ENCODE measurements at places on chromosomes 16 and 17. TPM values are rescaled to one million over a fixed set of nuclear protein-coding genes. Genes with fewer than 3 reads are reported as not detected.

DNA sequence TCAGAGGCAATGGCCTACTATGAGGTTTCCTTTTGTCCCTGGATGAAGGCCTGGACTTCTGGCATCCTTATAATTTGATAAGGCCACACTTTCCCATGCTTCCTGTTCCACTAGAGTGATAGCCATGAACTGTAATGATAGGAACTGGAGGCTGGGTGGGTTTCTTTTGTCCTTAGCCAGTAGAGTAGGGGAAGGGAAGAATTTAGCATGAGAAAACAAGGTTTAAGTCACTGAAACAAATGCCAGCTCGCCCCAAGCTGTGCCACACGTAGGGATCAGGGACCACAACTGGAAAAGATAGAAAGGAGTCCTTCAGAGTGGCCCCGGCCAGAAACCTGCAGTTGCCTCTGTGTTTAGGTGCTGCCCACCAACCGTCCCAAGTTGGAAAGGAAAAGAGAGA lies 80.9 kb upstream of the C17orf78 start:
- DNase-seq, result no peak

- DNase-seq, result no peak
These were observed 777 bp upstream of the MOSMO start for GRCh38 chr16:22007159-22007508.

DNA sequence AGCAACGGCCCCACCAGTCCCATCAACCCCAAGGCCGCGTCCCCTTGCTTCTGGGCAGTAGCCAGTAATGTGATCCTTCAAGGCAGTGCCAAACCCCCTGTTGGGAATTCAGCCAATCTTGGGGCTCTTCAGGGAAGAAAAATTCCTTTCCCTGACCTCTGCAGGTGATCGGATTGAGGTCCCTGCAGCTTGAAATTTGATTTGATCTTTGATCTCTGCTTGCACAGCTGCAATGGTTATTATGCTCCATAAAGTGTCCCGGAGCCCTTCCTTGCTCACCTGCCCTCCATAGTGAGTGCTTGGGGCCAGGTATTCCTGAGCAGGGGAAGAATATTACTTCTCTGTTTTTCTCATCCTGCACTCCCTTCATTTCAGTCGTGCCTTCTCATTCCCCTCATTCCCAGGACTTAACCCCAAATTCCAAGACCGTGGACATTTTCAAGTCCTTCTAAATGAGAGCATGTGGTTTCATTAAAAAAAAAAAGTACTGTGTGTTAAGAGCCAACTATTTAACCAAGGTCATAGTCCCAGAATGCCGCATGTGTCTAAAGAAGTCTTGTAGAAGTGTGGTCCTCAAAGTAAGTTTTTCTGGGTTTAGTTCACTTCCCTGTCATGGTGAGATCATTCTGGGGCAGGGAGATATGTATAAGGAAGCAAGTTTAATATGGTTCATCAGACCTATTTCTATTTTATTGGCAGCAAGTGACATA lies 56.3 kb downstream of the SOX9 start:
- no peak for DNase-seq

DNA sequence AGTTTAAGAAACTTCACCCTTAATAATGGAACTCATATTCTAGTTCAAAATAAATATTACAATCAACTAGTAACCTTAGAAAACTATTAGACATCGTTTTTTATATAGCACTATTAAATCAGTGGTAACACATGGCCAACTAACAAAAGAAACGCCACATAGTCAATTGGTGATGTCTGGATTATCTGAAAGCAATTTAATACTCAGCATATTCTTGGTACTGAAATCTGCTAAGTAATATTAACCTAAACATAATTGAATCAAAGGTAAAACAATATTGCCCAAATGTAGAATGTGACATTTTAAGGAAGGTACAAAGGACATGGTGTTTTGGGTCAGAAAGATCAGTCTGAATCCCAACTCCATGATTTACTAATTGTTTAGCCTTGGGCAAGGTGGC lies 11.1 kb upstream of the RSL1D1 start:
- DNase-seq, result no peak

- DNase-seq, result no peak
These were observed 5.5 kb upstream of the LDHD start for GRCh38 chr16:75121949-75122568.

GRCh38 chr17:57559634-57560318 lies 185.3 kb downstream of the CCDC182 start:
- DNase-seq, result no peak

Gene SLC13A2
- total RNA-seq, result 1.1 TPM

Gene PYY
- not detected for total RNA-seq

Gene TBC1D3D
- 2.1 TPM for total RNA-seq

Gene CHRNE
- 3.8 TPM for total RNA-seq
